ENCODE measurements at places on chromosomes 4 and X.

DNA sequence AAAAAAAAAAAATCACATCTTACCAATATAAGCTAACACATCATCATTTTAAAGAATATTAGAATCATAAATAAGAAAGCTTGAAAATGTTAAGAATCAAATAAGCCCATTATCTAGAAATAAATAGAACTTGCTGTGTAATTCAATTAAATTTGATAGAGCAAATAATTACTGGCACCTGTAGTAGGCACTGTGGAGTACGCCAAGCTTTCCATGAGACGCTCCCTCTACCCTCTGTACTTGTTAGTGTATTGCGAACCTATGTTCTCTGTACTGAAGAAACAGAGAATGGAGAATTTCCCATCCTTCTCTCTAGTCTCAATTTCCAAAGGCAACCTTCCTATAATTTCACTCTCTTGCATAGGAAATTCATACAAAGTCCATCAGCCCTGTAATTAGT is 61.7 kb upstream of the HAND2 start:
- no peak for DNase-seq

DNA sequence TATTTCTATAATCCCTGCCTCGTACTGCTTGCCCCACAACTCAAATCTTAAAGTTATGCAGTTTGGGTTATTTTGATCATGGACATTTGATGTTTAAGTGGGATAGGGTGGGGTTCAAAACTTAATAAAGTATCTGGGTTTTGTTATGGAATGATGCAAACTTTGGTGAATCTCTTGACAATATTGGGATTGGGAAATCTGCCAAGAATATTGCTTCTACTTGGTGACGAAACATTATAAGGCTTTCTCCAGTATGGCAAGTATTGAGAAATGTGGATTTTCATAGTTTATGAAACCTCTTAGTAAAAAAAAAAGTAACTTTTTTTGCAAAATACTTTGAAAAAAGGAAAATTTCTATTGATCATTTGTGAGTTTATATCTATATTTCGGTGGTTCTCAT is 130.8 kb upstream of the SFRP2 start:
- DNase-seq = no peak

DNA sequence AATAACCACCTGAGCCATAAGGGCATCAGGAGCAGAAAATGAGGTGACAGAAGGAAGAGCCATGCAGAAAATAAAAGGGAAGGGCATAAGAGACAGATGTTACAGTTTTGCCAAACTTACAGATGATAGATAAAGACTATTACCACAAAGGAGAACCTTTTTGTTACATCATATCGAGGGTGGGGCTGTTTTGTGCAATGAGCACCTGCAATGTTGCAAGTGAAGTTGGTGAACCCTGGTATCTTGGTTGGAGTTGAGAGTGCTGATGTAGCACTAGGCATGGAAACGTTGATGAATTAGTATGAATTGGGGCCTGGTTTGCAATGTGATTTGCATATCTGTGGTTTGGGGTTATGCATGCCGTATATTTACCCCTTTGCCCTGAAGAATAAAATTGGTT is 119.8 kb upstream of the TEX13D start:
- peak; percentile 10 for DNase-seq

DNA sequence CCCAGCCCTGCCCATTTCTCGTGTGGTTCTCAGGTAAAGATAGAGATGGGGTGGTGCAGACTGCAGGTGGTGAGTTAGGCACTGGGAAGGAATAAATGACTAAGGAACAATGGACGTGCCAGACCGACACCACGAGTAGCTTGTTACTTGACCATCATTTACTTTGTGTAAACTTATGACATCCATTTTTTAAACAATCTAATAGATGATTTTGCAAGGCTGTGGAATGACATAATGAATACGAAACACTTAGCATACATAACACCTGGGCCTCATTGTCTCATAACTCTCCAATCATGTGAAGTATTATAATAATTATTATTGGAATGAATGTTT is 137.3 kb upstream of the CPEB2 start:
- no peak for DNase-seq

DNA sequence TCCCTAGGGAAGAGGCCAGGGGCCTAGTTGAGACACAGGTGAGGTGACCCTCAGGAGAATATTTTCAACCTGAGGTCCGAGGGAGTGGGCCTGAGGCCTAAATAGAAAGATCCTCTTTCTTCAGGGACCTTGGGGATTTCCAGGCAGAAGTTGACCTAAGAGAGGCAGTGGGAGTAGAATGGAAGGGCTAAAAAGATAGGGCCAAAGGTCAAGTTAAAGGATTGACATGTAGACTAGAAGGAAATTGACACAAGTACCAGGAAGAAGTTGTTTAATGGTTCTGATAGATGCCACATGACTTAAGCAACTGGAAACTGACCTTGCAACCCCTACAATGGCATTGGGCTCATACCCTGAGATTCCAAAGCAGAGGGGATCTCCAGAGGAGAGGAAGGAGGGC is 76.9 kb downstream of the SHROOM3 start:
- no peak for DNase-seq

- DNase-seq = no peak
Observed at GRCh38 chrX:129574214-129574613, 34.2 kb downstream of the OCRL start.

Data from stimulated activated CD4-positive, alpha-beta T cell treated with anti-CD3 and anti-CD28 coated beads, Interleukin-1b, Interleukin-23, amount 100 ng/mL, for 24 hours (primary cell).